Right renal pelvis (tissue), 4 donors: ENCODE measurements at places on chromosomes 13 and 19.

DNA sequence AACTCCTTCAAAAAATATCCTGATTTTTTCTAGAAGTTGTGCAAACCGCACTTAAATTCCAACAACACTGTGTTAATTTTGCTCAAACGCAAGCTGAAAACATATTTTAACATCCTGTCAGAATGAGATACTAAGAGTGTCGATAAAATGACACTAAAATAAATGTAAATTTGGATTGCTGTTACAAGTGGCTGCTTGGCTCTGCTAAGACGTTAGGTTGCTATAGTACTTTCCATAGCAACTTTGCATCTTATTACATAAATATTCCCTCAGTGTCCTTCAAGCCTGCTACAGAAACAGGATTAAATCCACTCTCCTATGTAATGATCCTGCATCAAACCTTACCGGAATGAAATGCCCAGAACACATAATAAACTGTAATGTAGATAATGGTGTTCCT lies 292.1 kb downstream of the DNAJC15 start:
- DNase-seq = no peak

GRCh38 chr19:18763674-18764590 lies 27.2 kb downstream of the COMP start:
- DNase-seq = no peak

- DNase-seq = no peak
Observed at GRCh38 chr13:32804673-32805230, 211.5 kb upstream of the KL start.

GRCh38 chr19:23261496-23262020 lies 11.4 kb upstream of the ZNF724 start:
- no peak for DNase-seq

DNA sequence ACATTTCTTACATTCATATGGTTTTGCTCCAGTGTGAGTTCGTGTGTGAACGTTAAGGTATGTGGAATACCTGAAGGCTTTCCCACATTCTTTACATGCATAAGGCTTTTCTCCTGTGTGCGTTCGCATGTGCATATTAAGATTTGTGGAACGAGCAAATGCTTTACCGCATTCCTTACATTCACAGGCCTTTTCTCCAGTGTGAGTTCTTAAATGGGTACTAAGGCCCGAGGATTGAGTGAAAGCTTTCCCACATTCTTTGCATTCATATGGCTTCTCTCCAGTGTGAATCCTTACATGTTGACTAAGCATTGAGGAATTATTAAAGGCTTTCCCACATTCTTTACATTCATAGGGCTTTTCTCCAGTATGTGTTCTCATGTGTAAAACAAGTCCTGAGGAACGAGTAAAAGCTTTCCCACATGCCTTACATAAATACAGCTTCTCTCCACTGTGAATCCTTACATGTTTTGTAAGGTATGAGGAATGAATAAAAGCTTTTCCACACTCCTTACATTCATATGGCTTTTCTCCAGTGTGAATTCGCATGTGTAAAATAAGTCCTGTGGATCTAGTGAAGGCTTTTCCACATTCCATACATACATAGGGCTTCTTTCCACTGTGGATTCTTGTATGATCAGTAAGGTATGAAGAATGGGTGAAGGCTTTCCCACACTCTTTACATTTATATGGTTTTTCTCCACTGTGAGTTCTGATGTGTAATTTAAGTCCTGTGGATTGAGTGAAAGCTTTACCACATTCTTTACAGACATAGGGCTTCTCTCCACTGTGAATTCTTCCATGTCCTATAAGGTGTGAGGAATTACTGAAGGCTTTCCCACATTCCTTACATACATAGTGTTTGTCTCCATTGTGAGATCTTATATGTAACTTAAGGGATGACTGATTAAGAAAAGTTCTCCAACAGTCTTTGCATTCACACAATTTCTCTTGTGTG lies 10.7 kb downstream of the ZNF846 start:
- DNase-seq = no peak

- no peak for DNase-seq
Observed at GRCh38 chr13:71055644-71056043, 811.4 kb downstream of the DACH1 start.

GRCh38 chr13:78636495-78636894 lies 22.5 kb downstream of the OBI1 start:
- DNase-seq = no peak

GRCh38 chr19:48500830-48501493 lies 10.7 kb downstream of the LMTK3 start:
- no peak for DNase-seq

- no peak for DNase-seq
Observed at GRCh38 chr19:12786952-12787351, 4.3 kb upstream of the JUNB start.

GRCh38 chr19:57759096-57759495 lies 10.4 kb upstream of the ZNF586 start:
- no peak for DNase-seq

DNA sequence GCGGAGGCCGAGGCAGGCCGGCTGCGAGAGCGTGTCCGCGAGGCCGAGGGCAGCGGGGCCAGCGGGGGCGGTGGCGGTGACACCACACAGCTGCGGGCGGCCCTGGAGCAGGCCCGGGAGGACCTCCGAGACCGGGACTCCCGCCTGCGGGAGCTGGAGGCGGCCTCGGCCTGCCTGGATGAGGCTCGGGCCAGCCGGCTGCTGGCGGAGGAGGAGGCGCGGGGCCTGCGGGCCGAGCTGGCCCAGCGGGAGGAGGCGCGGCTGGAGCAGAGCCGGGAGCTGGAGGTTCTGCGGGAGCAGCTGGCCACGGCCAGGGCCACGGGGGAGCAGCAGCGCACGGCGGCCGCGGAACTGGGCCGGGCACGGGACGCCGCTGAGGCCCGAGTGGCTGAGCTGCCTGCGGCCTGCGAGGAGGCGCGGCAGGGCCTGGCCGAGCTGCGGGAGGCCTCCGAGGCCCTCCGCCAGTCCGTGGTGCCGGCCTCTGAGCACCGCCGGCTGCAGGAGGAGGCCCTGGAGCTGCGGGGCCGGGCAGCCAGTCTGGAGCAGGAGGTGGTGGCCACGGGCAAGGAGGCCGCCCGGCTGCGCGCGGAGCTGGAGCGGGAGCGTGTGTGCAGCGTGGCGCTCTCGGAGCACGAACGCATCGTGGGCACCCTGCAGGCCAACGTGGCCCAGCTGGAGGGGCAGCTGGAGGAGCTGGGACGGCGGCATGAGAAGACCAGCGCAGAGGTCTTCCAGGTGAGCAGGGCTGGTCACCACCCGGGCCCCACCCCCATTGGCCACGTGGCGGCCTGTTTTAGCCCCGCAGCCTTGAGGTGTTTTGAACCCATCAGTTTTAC lies 11.7 kb upstream of the EBI3 start:
- DNase-seq = no peak

DNA sequence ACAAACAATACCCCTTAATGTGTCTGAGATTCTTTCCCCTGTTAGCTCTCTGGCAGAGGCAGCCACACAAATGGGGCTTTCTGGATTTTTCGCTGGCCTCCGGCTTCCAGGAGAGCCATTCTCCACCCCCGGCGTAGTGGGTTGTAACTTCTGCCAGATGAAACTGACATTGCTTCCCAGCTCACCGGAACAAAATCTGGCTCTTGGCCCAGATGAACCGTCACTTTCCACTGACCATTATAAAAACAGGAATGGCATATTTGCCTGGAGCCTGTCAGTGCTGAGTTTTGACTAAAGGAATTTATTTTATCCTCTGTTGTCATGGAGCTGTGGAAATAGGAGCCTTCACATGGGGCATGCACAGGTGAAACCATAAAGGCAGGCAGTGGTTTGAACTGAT lies 120.6 kb upstream of the GPR12 start:
- no peak for DNase-seq

- no peak for DNase-seq
Observed at GRCh38 chr13:68808456-68808855, 1299.2 kb upstream of the ATXN8OS start.

DNA sequence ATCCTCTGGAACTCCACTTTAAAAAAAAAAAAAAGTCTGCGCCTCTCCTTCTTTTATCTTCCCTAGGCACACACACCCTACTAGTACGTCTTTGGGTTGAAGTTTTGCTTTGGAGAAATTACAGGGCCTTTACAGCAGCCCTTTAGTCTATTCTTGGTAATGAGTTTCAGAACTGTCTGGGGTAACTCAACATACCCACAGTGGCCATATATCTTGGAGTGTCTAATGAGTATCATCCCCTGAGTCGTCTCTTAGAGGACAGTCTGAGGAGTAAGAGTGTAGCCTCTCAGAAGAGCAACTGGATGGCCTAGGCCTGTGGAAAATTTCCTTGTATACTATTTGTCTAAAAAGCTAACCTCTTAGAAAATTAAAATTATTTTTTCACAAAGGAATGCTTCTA lies 6.1 kb upstream of the ZNF681 start:
- DNase-seq = no peak

DNA sequence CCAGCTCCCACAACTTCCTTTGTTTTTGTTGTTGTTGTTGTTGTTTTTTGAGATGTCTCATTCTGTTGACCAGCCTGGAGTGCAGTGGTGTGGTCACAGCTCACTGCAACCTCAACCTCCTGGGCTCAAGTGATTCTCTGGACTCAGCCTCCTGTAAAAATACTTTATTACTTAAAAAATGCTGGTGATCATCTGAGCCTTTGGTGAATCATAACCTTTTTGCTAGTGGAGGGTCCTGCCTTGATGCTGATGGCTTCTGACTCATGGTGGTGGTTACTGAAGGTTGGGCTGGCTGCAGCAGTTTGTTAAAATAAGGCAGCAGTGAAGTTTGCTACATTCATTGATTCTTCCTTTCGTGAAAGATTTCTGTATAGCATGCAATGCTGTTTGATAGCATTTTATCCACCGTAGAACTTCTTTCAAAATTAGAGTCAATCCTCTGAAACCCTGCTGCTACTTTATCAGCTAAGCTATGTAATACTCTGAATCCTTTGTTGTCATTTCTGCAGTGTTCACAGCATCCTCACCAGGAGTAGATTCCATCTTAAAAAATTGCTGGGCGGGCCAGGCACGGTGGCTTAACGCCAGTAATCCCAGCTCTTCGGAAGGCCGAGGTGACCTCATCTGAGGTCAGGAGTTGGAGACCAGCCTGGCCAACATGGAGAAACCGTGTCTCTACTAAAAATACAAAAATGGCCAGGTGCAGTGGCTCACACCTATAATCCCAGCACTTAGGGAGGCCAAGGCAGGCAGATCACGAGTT lies 18.0 kb downstream of the ARHGAP35 start:
- no peak for DNase-seq
